ENCODE measurements at places on chromosomes 11 and 22.

GRCh38 chr11:11038352-11038751 is 180.5 kb upstream of the ZBED5 start:
- DNase-seq: no peak

DNA sequence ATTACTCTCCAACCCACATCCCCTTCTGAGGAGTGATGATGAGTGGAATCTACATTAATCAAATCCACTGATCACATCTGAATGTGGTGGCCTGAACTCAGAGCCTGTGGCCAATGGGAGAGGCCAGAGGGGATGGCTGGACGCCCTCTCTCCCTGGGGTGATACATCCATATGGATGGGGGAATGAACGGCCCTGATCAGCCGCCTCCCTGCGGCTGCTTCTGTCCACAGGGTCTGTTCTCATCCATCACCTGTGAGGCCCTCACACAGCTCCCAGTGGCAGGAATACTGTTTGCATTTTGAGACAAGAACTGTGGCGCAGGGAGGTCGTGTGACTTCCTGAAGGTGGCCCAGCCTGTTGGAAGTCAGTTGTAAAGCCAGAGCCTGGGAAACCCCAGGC is 78.3 kb upstream of the SHISAL1 start:
- DNase-seq: no peak

- no peak for DNase-seq
These were observed 11.7 kb downstream of the MIAT start for GRCh38 chr22:26669060-26669481.

- no peak for DNase-seq
These were observed 104.1 kb downstream of the ETS1 start for GRCh38 chr11:128483211-128483788.

DNA sequence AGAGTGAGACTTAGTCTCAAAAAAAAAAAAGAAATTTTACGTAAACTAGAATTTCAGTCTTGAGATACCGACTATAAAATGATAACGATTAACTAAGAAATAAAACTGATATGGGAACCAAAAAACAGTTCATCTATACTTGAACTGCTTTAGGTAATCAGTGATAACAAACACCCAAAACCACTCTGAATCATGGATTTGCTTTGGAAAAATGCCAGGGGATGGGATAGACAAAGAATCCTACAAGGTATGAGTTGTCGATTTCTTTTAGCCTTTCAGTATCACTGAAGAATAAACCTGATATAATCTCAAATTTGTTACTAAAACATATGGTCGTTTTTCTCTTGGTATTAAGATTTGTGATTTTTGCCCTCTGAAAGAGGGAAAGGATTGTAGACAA is 13.7 kb downstream of the CSTF3 start:
- no peak for DNase-seq

GRCh38 chr11:15935373-15935772 is 421.0 kb downstream of the SOX6 start:
- DNase-seq: no peak

GRCh38 chr11:2533587-2534133 is 88.9 kb downstream of the KCNQ1 start:
- peak; percentile 38 for DNase-seq

GRCh38 chr11:2775083-2775625 is 75.4 kb upstream of the KCNQ1OT1 start:
- DNase-seq: no peak

DNA sequence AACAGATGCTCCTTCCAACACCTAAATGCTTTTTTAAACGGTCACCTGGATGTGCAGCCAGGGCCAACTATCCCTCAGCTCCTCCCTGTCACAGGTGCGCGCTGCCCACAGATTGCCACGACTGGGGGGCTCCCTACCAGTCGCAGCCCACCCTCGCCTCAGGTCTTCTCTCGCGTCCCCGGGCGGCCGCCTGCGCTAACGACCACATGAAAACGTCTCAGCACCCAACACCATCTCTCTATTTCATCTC is 469 bp downstream of the ZBED5 start:
- no peak for DNase-seq

- DNase-seq: no peak
These were observed 261.9 kb upstream of the PLET1 start for GRCh38 chr11:112522536-112522935.

DNA sequence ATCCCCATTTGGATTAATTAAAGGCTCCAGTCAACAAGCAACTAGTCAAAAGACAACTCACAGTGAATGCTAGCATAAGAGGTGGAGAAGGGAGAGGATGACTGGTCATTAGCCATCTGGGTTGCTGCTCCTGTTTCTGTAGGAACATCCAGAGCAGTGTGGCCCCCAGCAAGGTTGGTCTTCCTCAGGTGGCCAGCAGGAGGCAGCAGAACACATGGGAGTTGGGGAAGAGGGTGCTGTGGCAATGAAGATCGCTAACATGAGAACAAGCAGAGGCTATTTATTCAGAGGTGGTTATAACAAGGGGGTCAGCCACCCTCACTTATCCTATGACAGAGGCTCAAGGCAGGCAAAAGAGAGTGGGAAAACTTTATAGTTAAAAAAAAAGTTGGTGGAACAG is 21.3 kb downstream of the IZUMO1R start:
- DNase-seq: no peak

DNA sequence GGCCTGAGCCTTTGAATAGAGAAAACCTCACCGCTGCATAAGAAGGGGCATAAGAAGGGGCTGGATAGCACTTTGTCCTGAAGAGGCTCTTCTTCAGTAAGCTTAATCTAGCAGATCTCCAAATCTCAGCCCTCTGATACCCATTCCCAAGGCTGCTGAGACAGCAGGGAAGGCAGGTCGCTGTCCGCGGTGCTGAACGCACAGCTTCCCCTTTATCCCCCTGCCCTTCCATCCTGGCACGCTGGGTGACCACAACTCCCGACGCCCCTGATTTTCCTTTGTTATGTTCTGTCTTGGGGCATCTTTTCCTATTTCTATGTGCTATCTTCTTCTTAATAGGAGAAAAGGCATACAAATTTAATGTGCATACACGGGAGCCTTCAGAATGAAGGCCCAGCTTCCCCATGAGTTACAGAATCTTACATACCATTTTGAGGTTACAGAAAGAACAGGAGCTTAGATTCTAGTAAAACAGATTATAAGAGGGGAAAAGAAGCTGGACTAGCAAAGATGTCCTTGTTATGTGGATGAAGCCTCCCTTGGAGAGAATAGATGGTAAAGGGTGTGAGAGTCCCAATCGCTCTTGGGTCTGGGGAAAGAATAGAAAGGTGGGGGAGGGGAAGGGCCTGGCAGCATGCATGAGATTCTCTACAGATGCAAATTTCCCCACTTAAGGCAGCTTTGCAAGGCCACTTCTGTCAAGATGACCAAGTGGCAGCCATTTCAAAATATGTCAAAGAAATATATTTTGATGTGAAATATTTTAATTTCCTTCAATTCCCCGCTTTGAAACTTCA is 5.7 kb upstream of the SULT4A1 start:
- no peak for DNase-seq

- DNase-seq: no peak
These were observed 5.7 kb downstream of the CHRNA10 start for GRCh38 chr11:3665336-3666022.

GRCh38 chr11:134753771-134754520 is 341.9 kb upstream of the B3GAT1 start:
- DNase-seq: no peak

GRCh38 chr22:43018615-43019014 is 3.7 kb upstream of the PACSIN2 start:
- no peak for DNase-seq

DNA sequence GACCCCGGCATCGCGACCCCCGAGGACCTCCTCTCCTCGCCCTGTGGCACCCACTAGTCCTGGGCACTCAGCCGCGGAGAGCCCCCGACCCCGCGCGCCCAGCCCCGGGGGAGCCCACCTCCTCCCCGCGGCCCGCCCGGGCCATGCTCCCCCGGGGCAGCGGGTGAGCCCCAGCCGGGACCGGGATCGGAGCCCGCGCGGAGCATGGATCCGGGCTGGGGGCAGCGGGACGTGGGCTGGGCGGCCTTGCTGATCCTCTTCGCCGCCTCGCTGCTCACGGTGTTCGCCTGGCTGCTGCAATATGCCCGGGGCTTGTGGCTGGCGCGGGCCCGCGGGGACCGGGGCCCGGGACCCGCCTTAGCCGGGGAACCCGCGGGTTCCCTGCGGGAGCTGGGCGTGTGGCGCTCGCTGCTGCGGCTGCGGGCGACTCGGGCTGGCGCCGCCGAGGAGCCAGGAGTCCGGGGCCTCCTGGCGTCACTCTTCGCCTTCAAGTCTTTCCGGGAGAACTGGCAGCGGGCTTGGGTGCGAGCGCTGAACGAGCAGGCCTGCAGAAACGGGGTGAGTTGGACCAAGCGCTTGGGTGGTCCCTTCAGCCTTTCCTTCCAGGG is 498 bp downstream of the C2CD2L start:
- DNase-seq: no peak

Data from brain pericyte (primary cell).